Left forelimb (tissue), 1 donor: ENCODE measurements at places on chromosomes 6 and 20.

- DNase-seq: no peak
Observed at GRCh38 chr20:24587384-24588046, 118.1 kb downstream of the SYNDIG1 start.

DNA sequence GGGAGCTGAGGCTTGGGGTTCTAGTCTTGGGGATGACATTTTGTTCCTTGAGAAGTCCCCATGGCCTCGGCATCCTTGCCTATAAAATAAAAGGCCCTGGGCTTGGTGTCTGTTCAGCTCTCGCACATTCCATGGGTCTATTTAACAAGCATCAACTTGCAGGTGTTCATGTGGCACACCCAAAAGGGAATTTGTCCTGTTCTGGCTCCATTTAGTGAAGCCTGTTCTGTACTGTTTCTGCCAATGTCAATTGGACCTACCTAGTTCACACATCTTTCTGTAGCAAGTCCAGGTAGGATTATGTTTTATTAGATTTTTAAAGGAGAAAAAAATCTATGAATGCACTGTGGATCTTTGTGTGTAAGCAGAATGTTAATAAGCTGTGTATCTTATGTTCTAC is 262.0 kb downstream of the HIVEP2 start:
- no peak for DNase-seq

GRCh38 chr6:117449549-117450439 is 24.1 kb upstream of the ROS1 start:
- DNase-seq: no peak

- DNase-seq: no peak
Observed at GRCh38 chr20:4083098-4083865, 67.9 kb upstream of the RNF24 start.

DNA sequence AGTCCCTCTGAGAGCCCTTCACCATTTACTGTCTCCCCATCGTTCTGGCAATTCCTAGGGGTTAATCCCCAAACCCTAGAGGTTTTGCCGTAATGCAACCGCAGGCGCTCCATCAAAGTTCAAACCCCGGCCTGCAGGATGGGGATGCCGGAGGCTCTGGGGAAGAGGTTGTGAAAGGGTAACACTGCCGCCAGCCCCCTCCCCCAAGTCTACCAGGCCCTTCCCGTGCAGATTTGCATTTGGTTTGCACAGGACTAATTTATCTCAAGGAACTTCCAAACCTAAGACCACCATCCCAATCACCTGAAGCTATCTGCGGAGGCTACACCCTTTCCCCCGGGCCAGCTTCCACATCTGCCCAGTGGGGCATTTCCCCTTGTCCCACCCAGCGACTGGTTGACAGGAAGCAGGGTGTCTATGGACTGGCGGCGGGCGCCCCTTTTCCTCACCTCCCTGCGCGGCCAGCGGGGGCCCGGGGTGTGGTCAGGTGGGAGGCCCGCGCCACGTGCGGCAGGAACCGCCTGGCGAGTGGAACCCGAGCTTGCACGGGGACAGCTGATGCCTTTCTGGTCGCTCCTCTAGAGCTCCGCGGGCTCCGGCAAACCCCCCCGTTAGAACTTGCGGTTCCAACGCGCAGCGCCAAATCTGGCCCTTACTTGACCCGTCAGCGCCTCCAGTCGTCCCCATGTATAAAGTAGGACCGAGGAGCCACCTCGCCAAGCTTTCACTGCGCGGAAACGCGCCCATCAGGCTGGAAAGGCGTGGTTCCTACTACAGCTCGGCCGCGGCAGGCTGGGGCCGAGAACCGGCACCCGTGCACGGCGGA is 9.4 kb upstream of the SLC4A11 start:
- DNase-seq: no peak

DNA sequence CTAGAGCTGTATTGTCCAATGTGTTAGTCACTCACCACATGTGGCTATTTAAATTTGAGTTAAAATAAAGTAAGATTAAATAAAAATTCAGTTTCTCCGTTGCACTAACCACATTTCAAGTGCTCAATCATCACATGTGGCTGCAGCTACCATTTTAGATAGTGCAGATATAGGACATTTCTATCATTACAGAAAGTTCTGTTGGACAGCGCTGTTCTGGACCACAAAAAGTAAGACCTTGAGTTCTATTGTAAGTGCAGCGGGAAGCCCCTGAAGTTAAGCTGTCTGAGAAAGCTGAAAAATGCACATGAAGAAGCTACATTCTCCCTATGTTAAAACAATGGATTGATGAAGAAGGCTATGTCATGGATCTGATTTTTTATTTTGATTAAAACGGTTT is 1.1 kb downstream of the ORC3 start:
- DNase-seq: no peak

DNA sequence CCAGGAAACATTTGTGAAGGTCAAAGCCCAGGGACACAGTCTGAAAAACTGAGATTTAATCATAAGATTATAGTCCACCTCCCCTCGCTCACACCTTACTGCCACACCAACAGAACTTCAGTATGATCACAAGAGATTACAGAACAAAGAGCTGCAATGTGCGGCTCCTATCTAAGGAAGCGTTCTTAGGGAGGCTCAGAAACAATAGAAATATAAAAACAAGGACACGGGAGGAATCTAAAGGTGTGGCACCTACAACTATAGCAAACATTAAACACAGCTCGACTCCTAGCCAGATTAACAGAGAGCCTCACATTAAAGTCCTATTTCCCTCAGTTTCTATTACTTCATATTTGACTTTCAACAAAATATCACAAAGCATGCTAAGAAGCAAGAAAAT is 40.4 kb upstream of the THEMIS start:
- no peak for DNase-seq

- peak; percentile 80 for DNase-seq
Observed at GRCh38 chr6:85449388-85449817, 480 bp upstream of the NT5E start.

- DNase-seq: no peak
Observed at GRCh38 chr6:41705311-41705995, 30.0 kb downstream of the TFEB start.

- no peak for DNase-seq
Observed at GRCh38 chr20:43748274-43748673, 21.5 kb upstream of the GTSF1L start.

- DNase-seq: peak; percentile 66
Observed at GRCh38 chr6:90610301-90610750, 23.5 kb upstream of the MAP3K7 start.

- no peak for DNase-seq
Observed at GRCh38 chr20:62067547-62068260, 2.0 kb upstream of the TAF4 start.

DNA sequence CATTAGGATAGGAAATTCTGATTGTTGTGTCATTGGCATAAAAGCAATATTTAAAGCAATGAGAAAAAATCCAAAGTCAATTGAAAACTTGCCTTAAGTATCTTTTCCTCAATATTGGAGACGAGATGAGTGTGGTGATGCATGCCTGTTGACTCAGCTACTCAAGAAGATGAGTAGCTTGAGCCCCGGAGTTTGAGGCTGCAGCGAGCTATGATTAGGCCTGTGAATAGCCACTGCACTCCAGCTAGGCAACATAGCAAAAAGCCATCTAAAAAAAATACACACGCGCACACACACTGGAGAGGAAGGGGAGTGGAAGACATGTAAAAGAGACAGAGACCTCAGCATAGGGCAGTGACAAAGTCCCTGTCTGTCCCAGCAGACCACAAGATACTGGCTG is 9.7 kb upstream of the MARCKS start:
- DNase-seq: no peak

GRCh38 chr6:107062691-107063090 is 34.7 kb downstream of the MTRES1 start:
- no peak for DNase-seq

DNA sequence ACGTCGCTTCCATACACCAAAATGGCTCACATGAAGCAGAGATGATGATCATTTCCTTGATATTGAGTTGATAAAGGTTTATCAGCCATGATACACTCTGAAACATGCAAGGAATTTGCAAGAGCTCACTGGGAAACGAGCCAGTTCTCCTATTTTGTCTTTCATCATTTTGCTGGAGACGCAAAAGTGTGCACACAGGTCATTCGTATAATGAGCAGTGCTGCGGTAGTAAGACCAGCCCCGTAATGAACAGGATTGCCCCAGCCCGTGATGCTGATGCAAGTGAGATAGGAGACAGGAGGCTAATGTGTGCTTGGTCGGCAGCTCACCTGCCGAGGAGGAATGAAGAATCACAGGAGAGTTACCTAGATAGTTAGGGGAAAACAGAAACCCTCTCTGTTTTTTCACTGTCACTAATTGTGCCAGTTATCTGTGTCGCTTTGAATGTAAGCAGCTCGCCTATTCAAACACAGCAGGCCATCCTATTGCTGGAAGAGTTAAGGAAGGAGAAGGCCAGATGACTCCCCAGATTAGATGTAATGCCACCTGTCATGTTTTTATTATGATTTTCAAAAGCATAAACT is 391.8 kb downstream of the SAMD5 start:
- no peak for DNase-seq

DNA sequence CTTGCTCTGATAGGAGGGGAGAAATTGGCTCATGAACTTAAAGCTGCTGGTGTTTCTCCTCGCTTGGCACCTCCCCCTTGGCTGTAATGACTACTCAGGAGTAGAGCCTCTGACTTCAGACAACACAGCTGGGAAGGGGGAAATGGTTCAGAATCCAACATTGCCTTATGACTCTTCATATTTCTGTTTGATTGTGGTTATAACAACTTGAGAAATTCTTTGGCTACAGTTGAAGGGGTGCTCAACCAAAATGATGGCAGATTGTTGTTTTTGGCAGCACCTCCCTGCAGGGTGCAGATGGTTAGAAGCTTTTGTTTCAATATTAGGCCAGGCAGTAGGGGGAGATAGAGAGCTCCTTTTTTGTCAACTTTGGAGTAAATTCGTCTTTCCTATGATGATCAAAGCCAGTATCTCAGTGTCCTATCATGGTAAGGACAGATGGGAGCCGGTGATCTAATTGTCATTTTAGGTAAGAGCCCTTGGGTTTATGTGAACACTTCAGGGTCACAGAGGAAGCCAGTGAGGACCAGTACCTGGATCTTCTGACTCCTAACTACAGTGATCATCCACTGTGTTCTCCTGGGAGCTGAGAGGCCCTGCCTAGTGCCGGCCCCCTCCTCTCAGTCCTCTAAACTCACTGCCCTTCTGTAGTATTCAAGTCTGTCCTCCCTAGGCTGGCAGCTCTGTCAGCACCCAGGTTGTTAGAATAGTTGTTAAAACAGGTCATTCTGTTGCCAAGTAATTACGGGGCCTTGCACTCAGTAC is 39.9 kb downstream of the RPRD1B start:
- DNase-seq: no peak

- no peak for DNase-seq
Observed at GRCh38 chr20:5297280-5298004, 19.3 kb downstream of the PROKR2 start.

DNA sequence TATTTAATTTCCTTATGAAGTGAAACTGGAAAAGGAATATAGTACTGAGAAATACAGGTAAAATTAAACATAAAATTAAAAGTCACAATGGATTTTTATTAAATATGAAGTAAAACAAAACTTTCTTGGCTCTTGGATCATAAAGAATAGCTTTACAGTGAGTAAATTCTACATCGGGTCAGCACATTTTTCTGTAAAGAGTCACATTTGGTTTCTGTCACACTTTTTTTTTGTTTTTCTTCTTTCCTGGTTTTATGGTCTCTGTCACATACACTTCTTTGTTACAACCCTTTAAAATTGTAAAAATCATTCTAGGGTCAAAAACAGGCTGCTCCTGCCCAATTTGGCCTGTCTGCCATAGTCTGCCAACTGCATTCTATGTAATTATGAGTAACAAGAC is 254.4 kb upstream of the POU3F2 start:
- DNase-seq: no peak

DNA sequence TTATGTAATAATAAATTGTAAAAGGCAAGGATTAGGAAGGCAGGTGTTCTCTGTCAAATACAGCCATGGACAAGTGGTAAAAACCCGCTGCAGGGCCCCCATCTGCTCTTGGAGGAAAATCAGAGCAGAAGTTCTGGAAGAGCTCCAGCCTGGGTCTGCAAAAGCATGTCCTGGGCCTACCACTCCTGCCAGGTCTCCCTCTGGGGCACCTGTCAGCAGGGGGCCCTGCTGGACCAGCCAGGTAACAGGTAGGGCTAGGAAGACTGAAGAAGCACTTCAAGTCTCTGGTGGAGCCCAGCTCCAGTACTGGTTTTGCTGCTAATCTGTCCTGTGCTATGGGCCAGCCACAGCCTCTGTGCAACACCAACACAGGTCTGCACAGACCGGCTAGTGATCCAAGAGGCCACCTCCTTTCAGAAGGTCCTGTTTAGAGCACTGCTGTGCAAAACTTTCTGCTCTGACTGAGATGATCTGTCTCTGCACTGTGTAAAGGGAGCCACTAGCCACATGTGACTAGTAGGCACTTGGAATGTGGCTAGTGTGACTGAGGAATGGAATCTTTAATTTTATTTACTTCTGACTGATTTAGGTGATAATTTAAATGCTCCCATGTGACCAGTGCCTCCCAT is 30.2 kb downstream of the RRBP1 start:
- DNase-seq: no peak

GRCh38 chr20:50095476-50096078 is 17.4 kb downstream of the UBE2V1 start:
- DNase-seq: no peak

GRCh38 chr20:49729780-49730179 is 16.1 kb upstream of the B4GALT5 start:
- no peak for DNase-seq

- DNase-seq: no peak
Observed at GRCh38 chr6:20255428-20255827, 43.2 kb upstream of the MBOAT1 start.

DNA sequence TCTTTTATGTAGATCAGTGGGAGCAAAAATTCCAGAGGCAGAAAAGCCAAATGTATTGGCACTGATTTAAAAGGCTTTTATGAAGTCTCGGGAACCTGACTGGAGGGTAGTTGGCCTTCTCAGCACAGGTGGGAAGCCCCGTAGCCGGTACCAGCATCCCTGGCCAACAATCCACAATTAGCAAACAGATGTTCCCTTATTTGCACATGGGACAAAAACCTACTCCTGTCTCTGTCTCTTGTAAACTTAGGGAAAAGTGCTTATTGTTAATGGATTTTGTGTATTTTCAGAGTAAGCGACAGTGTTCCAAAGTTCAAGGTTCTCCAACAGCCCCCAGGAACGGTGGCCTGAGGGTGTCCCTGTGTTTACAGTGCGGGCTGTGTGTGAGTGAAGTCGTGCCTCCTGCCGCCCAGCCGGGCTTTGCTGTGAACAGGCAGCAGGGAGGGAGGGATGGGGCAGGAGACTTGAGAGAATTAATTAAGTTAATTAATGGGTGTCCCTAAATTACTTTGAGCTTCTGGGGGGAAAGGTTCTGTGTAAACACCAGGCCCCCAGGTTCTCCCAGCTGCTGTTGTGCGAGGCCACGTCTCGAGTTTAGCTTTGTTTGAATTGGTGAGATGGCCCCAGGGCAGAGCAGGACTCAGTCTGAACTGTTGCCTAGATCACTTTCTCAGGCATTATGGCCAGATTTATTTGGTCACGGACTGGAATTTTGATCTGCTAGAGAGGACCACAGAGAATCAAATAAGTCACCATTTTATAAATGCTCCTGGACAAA is 3.9 kb downstream of the SYNJ2 start:
- no peak for DNase-seq

DNA sequence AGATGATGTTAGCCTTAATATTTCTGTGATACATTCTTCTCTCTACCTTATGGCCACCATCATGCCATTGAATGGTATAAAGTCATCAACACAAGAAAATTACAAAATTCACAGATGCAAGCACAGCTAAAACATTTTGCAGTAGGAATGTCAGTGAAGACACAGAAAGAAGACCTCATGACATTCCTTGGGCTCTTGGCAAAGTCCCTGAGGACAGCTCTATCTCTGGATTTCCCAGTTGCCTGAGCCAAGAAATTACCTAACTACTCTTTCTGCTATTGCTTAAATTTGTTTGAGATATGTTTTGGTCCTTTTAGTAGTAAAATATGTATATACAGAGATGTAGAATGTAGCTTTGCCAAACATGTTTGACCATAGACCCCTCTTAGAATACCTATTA is 201.0 kb upstream of the STXBP5 start:
- DNase-seq: no peak
